ENCODE measurements at places on chromosomes 6 and 20.
A peak's percentile ranks its signal among the peaks of the same experiment; 100 is the strongest.

DNA sequence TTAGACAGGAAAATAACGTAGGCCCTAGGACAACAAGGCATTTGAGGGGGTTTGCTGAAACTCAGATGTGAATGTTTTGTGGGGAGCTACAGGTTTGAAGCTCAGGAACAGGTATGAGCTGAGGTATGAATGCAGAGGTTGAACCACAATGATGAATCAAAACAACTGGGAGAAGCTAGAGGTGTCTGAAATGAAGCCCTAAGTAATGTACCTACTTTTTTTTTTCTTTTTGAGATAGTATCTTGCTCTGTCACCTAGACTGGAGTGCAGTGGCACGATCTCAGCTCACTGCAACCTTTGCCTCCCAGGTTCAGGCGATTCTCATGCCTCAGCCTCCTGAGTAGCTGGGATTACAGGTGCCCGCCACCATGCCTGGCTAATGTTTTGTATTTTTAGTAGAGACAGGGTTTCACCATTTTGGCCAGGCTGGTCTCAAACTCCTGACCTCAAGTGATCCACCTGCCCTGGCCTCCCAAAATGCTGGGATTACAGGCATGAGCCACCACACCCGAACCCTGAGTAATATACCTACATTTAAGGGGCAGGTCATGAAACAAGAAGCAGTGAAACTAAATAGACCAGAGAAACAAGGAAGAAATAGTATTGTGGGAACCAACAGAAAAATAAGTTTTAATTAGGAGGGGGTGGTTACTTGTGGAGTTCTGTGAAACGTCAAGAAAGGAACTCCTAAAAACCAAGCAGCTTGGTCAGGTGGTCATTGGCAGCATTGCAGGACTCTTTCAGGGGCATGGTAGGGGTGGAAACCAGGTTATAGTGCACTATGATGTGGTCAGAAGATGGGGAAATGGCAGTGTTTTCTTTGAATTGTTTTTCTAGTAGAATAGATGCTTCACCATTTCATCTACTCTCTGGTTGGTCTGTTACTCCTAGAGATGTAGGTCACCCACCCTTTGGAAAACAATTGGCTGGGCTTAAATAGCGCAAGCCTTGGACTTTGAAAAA lies 138.1 kb downstream of the CD164 start:
- no peak for DNase-seq

DNA sequence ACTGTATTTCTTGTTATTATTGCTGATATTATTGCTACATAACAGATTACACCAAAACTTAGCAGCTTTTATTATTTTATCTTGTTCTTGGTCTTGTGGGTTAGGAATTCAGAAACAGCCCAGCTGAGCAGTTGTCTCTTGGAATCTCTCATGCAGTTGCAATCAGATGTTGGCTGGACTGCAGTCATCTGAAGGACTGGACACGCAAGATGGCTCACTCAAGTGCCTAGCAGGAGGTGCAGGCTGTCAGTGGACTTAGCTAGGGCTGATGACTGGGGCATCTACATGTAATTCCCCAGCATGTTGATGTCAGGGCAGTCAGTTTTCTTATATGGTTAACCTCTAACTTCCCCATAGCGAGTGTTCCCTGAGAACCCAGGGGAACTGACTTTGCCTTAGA lies 128.6 kb upstream of the PLCB4 start:
- no peak for DNase-seq

- DNase-seq, result no peak
Measured at GRCh38 chr6:43122146-43122545, 46.0 kb downstream of the PTK7 start.

DNA sequence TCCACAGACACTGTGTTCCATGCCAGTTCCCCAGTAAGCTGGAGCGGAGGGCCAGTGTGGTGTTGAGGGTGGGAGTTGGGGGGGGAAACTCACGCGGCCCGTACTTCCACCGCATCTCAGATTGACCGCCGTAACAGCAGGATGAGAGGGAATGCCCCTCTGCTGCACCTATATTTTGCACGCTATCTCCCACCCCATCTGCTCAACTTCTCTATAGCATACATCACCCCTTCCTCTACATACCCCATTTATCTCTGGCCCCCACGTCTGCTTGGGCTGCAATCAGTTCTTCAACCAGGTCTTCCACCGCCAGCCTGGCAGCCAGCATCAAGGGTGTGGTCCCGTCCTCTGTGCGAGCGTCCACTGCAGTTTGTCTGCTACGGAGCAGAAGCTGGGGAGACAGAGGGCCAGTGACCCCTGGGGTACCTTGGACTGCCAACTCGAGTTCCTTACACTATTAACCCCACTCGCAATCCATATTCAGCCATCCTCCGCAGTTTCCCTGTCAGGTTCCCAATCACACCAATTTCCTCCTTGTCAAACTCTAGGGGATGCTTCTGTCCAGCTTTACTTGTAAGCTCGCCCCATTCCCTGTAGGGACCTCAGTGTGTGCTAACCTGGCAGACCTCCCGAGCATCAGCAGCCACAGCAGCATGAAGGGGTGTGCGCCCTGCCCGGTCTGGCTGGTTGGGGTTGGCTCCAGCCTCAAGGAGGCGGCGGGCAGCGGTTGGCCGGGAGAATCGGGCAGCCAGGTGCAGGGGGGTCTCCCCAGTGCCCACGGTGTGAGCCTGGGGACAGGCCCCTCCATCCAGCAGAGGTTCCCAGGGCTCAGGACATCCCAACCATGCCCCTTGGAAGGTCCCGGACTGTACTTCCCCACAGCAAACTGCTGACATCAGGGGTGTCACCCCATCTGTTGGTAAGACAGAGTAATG lies 4.5 kb upstream of the GPSM3 start:
- peak; percentile 74 for DNase-seq

GRCh38 chr6:39934131-39934757 lies at the start of gene MOCS1:
TSS of gene MOCS1 (minus strand) at chr6:39934462. CDS start at chr6:39934417, 45 bp downstream.
- DNase-seq, result peak; percentile 90

GRCh38 chr20:5827861-5828260 lies 77.7 kb downstream of the SHLD1 start:
- no peak for DNase-seq

DNA sequence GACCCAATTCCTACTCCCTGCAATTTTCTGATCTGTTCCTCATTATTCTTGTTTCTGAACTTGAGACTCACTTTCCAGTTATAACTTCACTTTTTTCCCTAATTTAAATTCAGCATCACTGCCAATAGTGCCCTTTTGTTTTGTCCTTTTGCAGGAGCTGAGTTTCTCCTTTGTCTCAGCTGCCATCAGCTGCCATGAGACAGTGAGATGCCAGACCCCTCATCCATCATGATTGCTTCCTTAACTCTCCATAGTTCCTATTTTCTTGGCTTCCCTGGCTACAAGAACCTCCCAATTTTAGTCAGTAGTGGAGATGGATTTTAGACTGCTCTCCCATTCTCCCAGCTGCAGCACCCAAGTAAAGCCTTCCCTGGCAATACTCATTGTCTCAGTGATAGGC lies 518.1 kb downstream of the HDGFL1 start:
- no peak for DNase-seq

GRCh38 chr6:116963972-116964371 lies 86.9 kb downstream of the RFX6 start:
- DNase-seq, result no peak

- peak; percentile 40 for DNase-seq
Measured at GRCh38 chr6:835476-836160, 142.7 kb upstream of the EXOC2 start.

DNA sequence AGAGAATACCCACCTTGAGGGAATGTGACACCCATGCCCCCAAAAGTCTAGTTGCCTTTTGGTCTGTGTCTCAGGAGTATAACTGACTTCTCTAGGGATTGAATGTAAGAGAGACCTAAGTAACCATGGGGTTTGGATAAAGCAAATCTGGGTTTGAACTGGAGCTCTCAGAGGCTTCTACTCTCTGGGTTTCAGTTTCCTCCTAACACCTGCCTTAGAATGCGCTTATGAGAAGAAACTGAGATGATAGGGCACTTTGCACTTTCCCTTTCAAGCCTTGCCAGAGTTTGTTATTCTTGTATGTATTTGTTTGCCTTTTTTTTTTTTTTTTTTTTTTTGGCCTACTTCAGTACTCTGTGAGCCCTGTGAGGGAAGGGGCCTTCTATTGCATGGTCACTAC lies 19.4 kb downstream of the SDHAF4 start:
- DNase-seq, result no peak

Data from WERI-Rb-1 (cell line).